ENCODE measurements at places on chromosomes 16 and 17.

GRCh38 chr16:52552643-52553042 lies 5.7 kb upstream of the TOX3 start:
- DNase-seq: no peak

GRCh38 chr17:18377437-18378204 lies at the start of gene EVPLL:
EVPLL (plus strand) TSS chr17:18377778; CDS start chr17:18380938, 3,160 bp downstream.
- DNase-seq: no peak

- no peak for DNase-seq
These were observed 2.8 kb downstream of the MEOX1 start for GRCh38 chr17:43658900-43659299.

- no peak for DNase-seq
These were observed 744 bp upstream of the GGNBP2 start for GRCh38 chr17:36544044-36544306.

- DNase-seq: no peak
These were observed 594.4 kb downstream of the TOX3 start for GRCh38 chr16:51952500-51952899.

All from WTC11 (cell line).